ENCODE measurements at places on chromosomes 16 and 17.
A peak's percentile ranks its signal among the peaks of the same experiment; 100 is the strongest.

DNA sequence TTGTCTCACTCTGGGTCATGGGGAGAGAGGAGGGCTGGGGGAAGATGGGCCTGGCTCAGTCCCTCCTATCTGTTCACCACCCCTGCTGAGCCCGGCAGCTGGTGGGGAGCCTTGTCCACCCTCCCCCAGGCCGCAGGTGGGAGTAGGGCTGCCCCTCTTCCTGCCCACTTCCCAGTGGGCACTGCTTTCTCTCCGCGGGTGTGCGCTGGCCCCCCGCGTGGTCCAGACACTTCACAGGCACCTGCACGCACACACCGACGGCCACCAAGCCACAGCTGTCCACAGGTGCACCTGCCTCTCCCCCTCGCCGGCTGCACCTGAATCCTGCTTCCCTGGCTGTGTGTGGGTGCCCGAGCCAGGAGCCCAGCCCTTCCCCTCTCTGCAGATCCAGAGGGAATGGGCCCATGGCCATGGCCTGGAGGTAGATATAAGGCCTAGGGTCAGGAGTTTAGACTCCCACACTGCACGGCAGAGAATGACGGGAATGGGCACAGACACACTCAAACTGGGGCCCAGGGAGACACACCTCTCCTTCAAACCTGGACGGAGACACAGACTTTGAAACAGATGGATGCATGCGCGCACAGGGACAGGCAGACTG lies 2.0 kb downstream of the NHERF2 start:
- DNase-seq: no peak

- no peak for DNase-seq
Observed at GRCh38 chr16:85641776-85642176, 28.7 kb downstream of the GSE1 start.

- no peak for DNase-seq
Observed at GRCh38 chr17:1577182-1577581, 14.6 kb upstream of the PITPNA start.

DNA sequence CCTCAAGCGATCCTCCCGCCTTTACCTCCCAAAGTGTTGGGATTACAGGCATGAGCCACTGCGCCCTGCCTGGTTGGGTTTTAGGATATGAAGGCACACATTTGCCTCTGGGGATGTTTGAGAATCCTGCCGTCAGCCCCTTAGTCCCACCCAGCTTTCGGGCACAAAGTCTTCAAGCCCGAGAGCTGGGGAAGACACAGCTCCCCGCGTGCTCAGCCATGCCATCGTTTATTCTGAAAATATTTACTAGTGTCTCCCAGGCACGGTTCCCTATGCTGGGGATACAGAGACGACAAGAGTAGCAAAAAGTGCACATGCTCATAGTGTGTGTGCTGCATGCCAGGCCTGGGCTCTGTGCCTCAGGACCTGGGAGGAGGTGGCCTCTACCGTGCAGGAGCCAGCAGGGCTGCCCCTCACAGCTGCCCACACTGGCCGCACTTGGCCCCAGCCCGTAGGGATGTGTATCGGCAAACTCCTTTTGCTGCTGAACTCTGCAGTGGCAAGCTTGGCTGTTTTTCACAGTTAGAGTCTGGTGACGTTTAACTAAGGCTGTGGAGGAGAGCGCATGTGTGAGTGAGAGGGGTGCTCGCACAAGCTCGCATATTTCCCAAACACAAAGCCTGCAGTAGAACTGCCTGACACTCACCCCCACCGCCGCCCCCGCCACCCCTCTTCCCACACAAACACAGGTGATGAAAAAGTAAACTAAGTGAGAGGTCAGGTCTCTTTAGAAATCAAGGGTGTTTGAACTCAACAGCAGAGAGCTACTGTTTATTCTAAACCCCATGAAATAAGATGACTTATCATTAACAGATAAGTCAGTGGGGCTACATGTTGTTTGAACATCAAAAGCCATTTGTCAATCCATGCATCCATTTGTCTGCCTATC lies 266.4 kb downstream of the MRTFB start:
- DNase-seq: no peak

DNA sequence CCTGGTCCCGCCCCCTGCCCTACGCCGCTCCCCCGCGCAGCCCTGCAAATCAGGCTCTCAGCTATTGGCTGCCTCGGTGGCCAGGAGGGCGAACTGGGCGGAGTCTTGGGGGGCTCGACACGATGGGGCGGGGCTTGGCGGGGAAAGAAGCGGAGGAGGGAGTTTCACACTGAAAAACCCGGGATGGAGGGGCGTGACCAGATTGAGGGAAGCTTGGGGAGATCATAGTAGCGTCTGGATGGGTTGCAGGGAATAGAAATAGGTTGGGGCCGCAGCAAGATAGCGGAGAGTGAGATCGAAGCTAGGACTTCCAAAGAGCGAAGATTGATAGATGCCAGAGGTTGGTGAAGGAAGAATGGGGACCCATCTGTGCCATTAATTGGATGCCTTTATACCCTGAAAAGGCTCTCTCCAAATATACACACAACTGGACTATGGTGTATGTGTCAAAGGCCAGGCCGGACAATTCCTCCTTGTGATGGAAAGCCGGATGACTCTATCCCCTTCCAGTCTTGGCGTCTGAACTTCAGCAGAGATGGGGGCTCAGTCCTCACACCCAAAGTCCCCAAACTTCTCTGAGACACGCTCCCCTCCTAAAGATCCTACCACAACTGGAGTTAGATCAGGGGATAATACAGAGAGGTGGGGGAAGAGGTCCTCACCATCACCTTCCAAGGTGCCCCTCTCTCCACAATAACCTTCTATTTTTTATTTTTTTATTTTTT lies 376 bp upstream of the STAC2 start:
- peak; percentile 96 for DNase-seq

- no peak for DNase-seq
Observed at GRCh38 chr17:70891306-70891705, 722.0 kb downstream of the KCNJ2 start.

GRCh38 chr17:37813751-37814150 lies 68.9 kb upstream of the HNF1B start:
- no peak for DNase-seq

- peak; percentile 74 for DNase-seq
Observed at GRCh38 chr16:69796285-69797118, 34.4 kb downstream of the WWP2 start.

DNA sequence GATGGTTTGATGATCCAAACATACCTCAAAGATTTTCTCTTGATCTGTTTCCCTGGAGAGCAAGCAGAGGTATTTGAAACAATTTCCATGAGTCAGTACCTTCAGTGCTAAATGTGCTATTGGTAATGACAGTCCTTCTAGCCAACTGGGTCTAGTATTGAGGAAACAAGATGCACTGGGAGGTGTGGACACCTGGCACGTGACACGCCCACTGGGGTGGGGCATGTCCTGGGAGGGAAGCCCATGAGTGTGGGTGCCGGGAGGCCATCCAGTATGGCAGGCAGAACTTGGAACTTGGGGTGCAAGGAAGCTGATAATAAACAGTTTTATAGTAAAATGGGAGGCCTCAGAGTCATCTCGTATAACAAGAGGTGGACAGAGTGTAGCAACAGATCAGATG lies 17.9 kb upstream of the AKAP1 start:
- no peak for DNase-seq

GRCh38 chr16:65010125-65010524 lies 111.7 kb downstream of the CDH11 start:
- DNase-seq: no peak

DNA sequence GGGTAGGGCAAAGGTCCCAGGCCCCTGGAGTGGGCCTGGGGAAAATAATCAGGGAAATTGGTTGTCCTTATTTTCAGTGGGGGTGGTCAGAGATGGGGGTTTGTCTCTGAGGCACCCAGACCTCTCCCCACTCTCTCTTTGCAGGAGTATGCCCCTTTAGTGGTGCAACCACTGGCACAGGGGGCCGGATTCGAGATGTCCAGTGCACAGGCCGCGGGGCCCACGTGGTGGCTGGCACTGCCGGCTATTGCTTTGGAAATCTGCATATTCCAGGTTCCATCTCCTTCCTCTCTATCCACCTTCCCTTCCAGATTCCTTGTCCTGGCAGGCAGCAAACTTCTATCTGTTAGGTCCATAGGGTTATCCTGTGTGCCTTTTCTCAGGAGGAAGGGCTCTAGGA lies 7.6 kb downstream of the PFAS start:
- no peak for DNase-seq

DNA sequence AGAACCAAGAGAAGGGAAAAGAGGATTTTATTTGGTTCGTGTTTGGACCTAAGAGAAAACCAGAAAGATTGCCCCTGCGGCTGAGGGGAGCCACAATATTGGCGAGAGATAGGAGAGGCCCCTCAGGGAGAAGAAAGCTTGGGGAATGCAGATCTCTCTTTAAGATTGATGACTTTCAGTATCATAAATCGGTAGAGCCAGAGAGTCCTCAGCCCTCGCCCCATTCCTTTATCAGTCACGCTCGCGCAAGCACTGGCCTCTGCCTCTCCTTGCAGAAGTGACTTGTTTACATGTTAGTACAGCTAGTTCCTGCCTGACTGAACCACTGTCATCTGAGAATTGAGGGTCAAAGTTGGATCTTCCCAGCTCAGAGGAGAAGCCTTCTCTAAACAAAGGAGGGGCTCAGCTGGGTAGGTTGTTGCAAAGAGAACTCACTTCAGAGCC lies 21.5 kb upstream of the KRT19 start:
- DNase-seq: no peak

GRCh38 chr16:14641926-14642325 lies 9.2 kb downstream of the BFAR start:
- DNase-seq: no peak

DNA sequence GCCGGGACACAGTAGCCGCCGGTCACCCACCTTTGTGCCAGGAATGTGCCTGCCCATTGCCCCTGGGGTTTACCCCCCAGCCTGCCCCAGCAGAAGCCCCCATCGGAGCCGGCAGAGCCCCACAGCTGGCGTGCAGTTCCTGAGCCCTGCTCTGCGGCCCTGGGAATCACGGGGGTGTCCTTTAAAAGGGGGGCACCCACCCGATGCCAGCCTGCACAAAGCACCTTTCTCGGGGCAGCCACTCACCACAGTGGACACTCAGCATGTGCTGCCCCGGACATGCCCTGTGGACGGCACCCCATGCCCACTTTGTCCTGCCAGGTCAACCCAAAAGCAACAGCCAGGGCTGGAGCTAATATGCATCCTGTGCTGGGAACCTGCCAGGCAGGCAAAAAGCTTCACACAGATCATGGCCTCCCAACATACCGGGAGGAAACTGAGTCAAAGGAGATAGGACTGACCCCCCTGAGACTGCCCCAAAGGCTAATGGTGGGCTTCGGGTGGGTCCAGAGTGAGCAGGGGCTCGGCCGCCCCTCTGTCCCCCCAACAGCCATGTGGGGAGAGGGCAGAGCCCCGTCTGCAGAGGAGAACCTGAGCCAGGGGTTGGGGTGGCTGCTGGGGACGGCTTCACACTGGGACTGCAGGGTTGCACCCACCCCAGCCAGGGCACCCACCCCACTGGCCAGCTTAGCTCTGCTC lies 45.8 kb upstream of the ZC3H18 start:
- DNase-seq: no peak

DNA sequence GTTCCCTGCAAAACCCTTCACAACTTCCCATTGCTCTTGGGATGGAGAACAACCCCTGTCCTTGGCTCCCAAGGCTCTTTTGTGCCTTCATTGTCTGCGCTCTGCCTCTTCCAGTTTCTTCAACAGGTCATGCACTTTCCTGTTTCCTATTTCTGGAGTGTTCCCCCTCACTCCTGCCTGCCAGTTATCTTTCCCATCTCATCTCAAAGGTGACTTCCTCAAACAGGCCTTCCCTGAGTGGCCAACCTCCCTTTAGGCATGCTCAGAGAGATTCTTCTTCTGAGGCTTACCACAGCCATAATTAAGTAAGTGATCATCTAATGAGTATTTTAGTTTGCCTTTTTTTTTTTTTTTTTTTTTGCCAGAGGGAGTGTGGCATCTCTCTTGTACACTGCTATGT lies 2.9 kb upstream of the CYLD start:
- no peak for DNase-seq

GRCh38 chr17:77383613-77384608 lies 243.1 kb downstream of the SEC14L1 start:
- no peak for DNase-seq

DNA sequence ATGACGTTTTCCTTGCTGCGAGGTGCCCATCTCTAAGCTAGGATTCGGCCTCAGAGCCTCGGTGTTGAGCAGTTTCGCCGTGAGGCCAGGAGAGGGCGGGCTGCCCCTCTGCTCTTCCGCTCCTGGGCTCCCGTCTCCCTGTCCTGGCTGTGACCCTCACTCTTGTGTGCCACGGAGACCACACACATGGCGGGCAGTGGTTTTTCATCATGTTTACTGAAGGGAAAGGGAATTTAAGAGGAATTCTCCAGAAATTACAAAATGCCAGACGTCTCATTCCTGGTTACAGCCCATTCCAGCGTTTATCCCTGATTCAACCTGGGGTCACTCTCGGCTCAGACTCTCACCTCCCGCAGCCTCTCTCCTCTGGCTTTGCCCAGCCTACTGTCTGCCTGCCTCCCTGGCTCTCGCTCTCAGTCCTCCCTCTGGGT lies 96.8 kb upstream of the ELAC2 start:
- peak; percentile 73 for DNase-seq

DNA sequence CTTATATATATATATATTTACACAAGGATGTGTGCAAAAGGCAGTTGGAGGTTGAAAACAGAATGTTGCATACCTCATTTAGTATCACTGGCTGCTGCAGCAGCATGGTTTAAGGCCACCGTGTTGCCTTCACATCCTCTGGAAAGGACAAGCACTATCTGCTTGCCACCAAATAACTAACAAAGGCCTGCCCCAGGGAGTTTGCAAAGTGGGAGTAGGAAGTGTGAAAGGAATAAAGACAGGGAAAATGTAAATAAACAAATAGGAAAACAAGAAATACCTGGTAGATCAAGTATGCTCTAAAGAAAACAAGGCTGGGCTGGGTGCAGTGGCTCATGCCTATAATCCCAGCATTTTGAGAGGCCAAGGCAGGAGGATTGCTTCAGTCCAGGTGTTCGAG lies 33.5 kb upstream of the GFOD2 start:
- DNase-seq: no peak

DNA sequence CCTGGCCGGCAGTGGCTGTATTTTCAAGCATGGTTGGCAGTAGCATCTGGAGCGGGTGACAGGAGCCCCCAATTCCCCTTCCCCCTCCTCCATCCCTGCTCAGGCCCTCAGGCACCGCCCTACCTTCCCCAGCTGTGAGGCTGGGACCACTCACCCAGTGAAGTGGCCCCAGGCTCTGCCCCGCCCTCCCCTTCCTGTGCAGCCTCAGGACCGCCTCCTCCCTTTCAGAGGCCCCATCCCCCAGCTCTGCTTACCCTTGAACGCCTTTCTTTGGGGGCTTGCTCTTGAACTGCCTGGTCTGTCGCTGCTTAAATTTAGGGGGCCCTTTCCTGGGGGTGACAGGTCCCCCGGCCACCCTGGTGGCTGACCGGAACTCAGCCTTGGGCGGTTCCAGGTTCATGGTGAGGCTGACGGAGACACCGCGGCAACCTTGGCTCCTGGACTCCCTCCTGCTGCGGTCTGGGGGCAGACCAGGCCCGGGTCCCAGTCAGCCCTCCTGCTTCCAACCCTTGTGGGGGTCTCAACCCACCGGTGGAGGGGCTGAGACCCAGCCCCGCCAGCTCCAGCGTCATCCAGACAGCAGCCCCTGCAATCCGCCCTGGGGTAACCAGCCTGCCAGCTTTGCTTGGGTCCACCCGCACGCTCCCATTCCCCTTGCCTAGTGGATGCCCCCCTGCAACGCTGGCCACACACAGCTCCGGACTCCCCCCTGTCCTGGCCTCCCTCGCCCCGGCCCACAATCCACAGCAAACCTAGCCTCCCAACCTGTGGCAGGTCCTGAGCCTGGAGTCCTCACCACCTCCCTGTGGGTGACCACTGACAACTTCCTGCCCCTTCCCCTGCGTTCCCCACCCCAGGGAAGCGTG lies 3.2 kb downstream of the PDE6G start:
- DNase-seq: no peak

GRCh38 chr16:50699326-50700159 lies 6.1 kb downstream of the NOD2 start:
- DNase-seq: no peak

GRCh38 chr17:73645050-73645871 lies 1.0 kb upstream of the SDK2 start:
- DNase-seq: peak; percentile 96
